ENCODE measurements at places on chromosomes 12 and 14.

DNA sequence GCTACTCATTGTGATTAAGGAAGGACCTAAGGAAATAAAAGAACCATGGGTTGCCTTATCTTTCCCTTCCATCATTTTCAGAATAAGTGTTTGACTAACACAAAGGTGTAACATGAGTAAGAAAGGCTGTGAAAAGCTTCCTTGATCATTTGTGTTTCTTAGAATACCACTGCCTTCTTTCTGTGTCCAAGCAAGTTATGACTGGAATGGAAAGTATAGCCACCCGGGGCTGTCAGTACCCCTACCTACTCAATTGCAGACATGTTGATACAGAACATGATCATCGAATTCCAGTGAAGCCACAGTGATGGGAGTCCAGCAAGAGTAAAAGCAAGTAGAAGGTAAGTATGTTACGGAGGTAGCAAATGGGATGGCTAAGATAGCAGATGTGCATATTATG, 209.8 kb downstream of the PELI2 start:
- DNase-seq, result no peak

GRCh38 chr14:51643140-51643539, 8.6 kb upstream of the FRMD6 start:
- peak; percentile 89 for DNase-seq

GRCh38 chr14:88947646-88948598, 123.5 kb downstream of the TTC8 start:
- DNase-seq, result no peak

DNA sequence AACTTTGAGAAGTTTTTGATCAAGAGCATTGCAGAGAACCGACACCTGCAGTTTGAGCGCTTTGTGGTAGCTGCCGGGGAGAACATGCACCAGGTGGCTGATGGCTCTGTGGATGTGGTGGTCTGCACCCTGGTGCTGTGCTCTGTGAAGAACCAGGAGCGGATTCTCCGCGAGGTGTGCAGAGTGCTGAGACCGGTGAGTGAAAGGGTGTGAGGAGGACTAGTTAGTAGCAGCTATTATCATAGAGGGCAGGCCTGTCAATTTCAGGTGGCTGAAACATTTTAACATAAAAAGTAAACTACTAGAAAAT, 27.0 kb upstream of the HIGD1C start:
- no peak for DNase-seq

- no peak for DNase-seq
Observed at GRCh38 chr14:100846309-100846859, 20.5 kb downstream of the MEG3 start.

- no peak for DNase-seq
Observed at GRCh38 chr12:80400571-80400991, 43.5 kb upstream of the PTPRQ start.

DNA sequence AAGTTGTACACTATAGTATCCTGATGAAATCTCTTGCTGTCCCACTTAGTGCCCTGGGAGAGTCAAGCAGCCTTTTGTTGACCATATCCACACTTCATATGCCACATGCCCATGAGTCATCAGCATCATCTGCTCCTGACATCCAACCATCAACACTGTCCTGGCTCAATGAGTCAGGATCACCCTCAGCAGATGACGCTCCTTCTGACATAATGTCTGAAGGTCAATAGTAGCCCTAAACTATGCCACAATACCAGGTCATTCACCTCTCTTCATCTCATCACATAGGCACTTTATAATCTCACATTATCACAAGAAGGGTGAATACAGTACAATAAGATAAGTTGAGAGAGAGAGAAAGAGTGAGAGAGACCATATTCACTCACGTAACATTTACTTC, 369.0 kb upstream of the FAR2 start:
- peak; percentile 84 for DNase-seq

DNA sequence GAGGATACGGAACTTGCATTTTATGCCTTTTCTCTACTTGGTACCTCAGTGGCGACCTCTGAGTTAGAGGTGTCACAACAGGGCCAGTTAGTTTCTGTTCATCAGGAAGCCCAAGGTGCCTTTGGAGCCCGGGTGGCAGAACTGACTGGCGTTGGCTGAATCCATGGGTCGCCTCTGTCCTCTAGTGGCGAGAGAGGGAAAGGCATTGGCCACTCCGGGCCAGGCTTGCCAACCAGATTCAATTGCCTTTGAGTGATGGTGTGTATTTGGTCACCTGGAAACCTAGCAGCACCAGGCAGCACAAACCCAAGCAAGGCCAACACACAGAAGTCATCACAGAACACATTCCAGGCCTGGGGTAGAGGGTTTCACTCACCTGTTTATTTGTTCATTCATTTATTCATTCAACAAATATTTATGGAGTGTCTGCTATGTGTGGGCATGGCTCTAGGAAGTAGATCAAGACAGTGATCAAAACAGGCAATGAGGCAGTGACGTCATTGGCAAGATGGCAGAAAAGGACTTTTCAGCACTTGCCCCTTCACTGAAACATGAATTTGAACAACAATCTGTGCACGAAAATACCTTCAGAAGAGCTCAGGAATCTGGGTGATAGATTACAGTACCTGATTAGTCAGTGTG, 40.5 kb upstream of the KCNA5 start:
- DNase-seq, result peak; percentile 36

- no peak for DNase-seq
Observed at GRCh38 chr12:27861428-27862167, 81.6 kb upstream of the MANSC4 start.

GRCh38 chr14:39025250-39025809, 77.7 kb downstream of the SEC23A start:
- no peak for DNase-seq

- no peak for DNase-seq
Observed at GRCh38 chr14:70190156-70190555, 1.4 kb upstream of the SLC8A3 start.

GRCh38 chr14:53651096-53651740, 305.4 kb downstream of the BMP4 start:
- no peak for DNase-seq

DNA sequence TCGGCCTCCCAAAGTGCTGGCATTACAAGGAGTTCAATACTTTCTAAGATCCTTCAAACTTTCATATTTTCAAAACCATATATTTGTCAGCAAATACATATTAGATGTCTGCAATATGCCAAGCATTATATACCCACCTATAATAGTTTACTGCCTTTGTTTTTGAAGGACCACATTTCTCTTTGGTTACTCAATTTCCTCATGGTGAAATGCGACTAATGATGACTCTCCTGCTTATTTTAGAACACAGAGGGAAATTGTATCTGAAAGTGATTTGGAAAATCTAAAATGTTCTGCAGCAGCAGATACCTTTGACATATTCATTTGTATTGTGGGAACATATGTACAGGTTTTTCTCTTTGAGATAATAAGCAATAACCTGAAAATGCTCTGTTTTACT, 2.7 kb upstream of the CNTN1 start:
- DNase-seq, result no peak

DNA sequence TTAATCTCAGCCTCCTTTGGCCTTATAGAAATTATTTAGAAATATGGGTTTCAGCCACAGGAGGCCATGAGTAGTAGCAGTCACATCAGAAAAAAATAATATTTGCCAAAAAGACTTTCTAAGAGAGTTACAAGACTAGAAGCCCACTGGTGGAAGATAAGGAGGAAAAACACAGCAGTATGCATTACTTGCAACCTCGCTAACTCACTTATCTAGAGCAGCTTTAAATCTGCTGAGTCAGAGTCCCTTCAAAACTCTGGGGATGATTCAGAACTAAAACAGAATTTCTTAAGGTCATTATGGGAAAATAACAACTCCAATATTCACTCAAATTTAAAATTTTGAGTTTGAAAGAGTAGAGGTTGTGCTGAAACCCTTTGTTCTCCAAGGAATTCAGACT, 6.2 kb downstream of the OR4K17 start:
- DNase-seq, result no peak

- DNase-seq, result no peak
Observed at GRCh38 chr12:49796606-49797448, 31.4 kb downstream of the NCKAP5L start.

- DNase-seq, result no peak
Observed at GRCh38 chr12:115470526-115470925, 786.6 kb upstream of the TBX3 start.

DNA sequence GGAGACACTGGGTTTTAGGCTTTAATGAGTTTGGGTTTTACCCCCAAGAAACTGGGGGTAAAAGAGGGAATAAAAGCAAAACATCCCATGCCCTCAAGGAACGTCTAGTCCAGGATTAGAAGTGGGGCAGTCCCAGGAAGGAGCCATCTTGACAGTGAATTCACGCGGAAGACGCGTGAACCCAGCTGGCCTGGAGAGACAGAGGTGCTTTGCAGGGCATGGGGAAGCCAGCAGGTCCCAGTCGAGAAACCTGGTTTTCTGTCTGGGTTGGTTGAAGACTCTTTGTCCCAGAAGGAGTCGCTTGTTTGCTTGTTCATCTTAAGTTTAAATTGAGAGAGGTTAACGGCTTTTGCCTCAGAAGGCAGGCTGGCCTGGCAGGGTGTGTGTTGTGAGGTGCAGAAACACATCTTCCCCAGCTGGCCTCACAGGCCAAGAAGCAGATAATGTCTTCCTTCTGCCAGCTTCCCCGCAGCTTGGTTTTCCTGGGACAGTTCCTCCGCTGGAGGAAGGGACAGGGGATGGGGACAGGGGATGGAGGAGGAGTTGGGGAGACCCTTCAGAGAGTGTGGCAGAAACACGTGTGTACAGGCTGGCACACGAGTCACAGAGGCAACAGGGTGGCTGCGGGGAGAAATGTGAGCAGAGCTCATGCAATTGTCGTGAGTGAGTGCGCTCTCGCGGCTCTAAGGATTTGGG, 18.5 kb upstream of the CD9 start:
- no peak for DNase-seq

GRCh38 chr14:79011091-79011919, 841.1 kb downstream of the NRXN3 start:
- peak; percentile 35 for DNase-seq

DNA sequence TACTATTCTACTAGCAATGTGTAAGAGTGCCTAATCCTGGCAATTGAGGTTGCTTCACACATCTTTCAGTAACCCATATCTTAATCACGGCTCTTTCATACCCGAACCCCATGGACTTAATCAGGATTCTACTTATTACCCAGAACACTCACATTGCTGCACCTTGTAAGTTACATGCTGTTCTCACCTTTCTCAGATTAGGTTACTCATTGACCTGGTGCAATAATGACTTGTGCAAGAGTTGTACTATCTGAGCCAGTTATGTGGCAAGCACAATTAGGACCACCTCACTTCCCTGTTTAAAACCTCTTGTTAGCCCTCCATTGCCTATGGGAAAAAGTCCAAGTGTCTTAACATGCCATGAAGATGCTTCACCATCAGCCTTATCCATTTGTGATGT, 306.7 kb upstream of the E2F7 start:
- no peak for DNase-seq

DNA sequence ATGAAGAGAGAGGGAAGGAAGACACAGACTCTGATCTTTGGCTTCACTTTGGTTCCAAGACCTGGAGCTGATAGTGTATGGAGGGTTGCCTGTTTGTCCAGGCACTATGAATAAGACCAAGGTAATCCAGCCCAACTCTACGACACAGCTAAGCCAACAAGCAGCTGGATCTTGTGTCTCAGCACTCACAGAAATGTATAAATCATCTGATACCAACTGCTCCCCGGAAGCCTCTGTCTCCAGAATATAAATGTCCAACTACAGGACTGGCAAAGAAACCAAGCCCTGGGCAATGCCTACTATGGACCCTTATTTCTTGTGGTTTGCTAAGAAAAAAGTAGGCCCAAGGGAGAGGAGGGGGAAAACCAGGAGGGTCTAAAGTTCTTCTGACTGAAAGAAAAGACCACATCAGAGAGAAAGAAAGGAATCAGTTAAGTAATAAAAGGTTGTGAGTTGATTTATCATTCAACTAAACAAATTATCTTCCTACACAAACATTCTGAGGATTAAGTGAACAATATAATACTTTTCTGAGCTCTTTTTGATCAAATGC, 204.0 kb downstream of the DAD1 start:
- DNase-seq, result no peak

- DNase-seq, result no peak
Observed at GRCh38 chr14:50808053-50808452, 22.9 kb downstream of the NIN start.

GRCh38 chr12:91001306-91001705, 3.5 kb downstream of the EPYC start:
- DNase-seq, result no peak

All from stromal cell of bone marrow (primary cell).